ENCODE measurements at places on chromosomes 6 and 20.

GRCh38 chr6:39303425-39304153, 10.6 kb downstream of the KCNK17 start:
- H3K4me3 ChIP-seq, result no peak overlapping the region
- peaks cover 3% of the 10 kb centered on the region for H3K4me1 ChIP-seq
- peaks cover 34% of the 10 kb centered on the region for H3K27me3 ChIP-seq
- no peak overlapping the region for H3K27ac ChIP-seq
- no peaks in the 10 kb centered on the region for H3K36me3 ChIP-seq
- DNase-seq, result no peak

DNA sequence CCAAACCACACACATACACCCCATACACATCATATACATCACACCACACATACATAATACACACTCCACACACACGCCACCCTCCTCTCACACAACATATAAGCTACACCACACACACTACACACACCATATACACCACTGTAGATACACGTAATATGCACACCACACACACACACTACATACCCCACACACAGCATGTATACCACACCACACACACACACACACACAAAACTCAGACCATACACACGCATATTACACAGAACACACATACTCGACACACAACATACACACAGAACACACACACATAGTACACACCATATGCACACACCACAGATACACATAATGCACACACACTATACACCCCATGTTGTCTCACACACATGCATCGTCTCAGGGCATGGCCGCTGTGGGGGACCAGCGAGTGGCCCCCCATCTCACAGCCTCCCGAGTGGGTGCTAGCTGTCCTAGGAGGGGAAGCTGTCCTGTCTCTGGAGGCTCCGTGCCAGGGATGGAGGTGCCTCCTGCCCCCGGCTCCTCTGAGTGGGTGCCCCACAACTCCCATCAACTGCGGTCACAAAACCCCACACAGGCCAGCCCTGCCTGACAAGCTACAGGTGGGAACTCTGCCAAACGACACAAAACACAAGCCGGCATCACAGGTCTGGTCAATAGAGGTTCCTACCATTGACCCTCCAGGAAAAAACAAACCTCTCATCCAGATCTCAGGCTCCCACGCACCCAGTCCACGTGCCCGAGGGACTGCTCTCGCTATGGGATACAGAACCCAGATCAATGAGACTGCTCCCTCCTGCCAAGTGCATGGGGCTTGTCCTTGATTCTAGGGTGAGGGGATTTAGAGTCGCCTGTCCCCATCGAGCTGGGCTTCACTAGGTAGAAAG, 49.1 kb downstream of the DACT2 start:
- H3K27ac ChIP-seq, result no peak overlapping the region
- no peaks in the 10 kb centered on the region for H3K36me3 ChIP-seq
- no peak for DNase-seq
- H3K27me3 ChIP-seq, result peaks cover 25% of the 10 kb centered on the region

DNA sequence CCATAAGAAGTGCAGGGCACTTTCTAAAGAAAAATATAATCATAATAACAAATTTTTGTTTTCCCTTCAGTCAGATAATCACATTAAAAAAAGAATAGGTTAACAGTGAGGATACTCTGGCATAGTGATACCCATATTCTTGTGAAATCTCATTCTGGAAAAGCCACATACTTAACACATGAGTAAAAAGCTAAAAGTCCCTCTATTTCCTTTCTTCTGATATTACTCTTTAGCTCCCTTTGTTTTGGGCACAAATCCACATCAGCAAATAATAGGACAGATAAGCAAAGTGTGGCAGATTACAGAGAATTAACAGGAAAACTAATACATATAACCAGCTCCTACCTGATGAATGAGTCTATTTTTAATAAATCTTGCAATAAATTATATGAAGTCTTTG, 15.8 kb downstream of the SHPRH start:
- no peak overlapping the region for H3K4me3 ChIP-seq
- peaks cover 38% of the 10 kb centered on the region for H3K36me3 ChIP-seq
- no peaks in the 10 kb centered on the region for H3K4me1 ChIP-seq

DNA sequence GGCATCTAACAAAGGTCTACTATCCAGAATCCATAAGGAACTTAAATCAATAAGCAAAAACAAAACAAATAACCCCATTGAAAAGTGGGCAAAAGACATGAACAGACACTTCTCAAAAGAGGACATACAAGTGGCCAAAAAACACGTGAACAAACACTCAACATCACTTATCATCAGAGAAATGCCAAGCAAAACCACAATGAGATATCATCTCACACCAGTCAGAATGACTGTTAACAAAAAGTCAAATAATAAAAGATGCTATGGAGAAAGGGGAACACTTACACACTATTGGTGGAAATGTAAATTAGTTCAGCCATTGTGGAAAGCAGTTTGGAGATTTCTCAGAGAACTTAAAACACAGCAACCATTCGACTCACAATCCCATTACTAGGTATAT, 19.4 kb upstream of the VNN1 start:
- no peak overlapping the region for H3K27ac ChIP-seq
- no peak for DNase-seq
- H3K4me1 ChIP-seq, result no peaks in the 10 kb centered on the region
- peaks cover 19% of the 10 kb centered on the region for H3K27me3 ChIP-seq

DNA sequence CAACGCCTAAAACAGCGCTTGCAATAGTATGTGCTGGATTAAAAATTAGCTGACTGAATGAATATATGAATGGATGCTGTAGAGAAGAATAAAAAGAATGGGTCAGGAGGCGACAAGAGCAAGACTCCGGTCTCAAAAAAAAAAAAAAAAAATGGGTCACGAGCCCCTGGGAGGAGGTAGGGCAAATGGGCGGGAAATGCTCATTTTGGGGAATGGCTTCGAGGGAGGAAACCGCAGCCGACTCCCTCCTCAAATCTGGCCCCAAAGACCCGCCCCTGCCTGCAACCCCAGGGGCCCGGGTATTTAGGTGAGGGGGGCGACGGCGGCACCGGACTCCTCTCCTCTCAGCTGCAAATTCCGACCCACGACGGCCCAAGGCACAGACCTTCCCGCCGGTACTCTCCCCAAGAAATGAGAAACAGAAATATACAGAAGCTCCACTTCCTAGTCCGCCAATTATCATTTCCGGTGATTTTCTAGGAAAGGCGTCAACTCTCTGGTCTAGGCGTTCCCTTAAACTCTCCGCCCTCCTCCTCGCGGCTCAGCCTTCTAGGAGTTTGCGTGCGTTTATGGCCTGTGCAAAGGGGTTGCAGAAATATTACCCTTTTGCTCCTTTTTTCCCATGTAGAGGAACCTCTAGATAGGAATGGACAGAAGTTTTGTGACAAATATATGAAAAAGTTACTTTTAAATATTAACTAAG, at the start of gene ZNF311:
Gene ZNF311 (minus strand): TSS at position 133 of the 703 bp plus-strand sequence. CDS start 1,361 bp downstream, outside the sequence.
- no peaks in the 10 kb centered on the region for H3K36me3 ChIP-seq
- no peak for DNase-seq
- peaks cover 28% of the 10 kb centered on the region for H3K27me3 ChIP-seq
- no peak within 1 kb of the TSS for H3K27ac ChIP-seq
- peak within 1 kb of the TSS; percentile 65 for H3K4me3 ChIP-seq

DNA sequence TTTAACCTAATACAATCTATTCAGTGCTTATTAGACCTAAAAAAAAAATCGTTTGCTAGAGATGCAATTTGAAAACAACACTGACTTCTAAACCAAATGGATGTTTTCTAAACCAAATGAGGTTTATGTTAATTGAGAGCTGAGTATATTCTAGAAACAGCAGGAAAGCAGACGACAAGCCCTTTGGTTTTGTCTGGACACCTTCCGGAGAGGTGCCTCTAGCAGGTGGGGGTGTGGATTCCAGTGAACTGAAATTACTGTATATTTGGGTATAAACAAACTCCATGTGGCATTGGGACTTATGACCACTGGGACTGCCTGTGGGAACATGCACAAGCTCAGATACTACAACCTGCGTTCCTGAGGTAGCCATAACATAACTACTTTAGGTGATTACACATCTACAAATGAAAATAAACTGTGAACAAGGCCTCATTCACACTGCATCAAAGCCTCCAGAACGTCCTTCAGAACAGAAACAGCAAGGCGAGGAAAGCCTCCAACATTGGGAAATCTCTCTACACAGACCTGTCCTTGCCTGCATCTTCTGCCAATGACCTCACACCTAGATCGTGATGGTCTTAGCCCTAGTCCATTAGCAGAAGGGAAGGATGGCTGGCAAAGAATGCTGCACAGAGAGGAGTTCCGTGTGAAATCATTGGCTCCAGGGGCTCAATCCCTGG, 206.8 kb upstream of the FOXQ1 start:
- H3K36me3 ChIP-seq, result no peaks in the 10 kb centered on the region
- H3K4me3 ChIP-seq, result no peak overlapping the region

DNA sequence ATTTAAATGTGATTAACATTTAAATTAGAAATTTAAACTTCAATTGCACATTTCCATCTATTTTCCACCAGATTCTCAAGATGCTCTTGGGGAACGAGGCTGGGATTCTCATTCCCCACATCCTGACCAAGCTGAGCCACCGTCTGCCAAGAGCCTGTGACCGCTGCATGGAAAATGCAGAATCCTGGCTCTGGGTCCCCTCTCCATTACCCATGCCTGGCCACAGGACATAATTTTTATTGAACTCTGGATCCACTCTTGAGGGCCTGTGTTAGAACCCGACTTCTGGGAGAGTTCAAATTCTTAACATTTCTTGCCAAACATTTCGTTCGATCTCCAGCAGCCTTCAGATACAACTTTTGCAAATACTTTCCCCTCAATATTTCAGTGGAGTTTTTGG, 201.6 kb upstream of the SNX9 start:
- no peak for DNase-seq
- no peak overlapping the region for H3K4me3 ChIP-seq
- H3K27ac ChIP-seq, result no peak overlapping the region
- no peaks in the 10 kb centered on the region for H3K4me1 ChIP-seq

DNA sequence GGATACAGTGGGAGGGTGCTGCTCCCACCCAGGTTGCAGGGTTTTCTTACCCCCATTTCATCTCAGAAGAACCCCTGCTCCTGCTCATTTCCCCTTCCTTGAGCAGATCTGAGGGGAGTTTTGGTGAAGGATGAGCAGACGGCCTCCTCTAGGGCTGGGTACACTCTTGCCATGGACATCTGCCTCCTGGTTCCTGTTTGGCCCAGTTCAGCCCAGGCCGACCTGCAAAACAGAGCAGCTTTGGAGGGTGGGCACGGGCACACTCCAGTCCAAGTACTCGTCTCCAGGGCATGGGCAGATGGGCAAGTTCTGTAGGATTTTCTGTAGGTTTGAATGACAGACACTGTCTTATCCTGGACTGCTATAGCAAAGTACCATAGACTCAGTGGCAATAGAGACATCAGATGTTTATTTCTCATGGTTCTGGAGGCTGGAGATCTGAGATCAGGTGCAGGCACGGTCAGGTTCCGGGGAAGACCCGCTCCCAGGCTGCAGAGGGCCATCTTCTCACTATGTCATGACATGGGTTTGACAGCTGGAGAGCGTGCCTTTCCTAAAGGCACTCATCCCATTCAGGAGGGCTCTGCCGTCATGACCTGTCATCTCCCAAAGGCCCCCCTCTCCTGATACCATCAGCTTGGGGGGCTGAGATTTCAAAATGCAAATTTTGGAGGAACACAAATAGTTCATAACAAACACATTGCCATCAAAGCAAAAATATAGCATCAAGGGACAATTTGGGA, 6.2 kb downstream of the NPBWR2 start:
- DNase-seq, result no peak
- H3K4me1 ChIP-seq, result peaks cover 3% of the 10 kb centered on the region
- no peak overlapping the region for H3K27ac ChIP-seq
- H3K4me3 ChIP-seq, result peak overlapping the region; percentile 12
- H3K36me3 ChIP-seq, result peaks cover 5% of the 10 kb centered on the region
